Tibial nerve (tissue), 4 donors: ENCODE measurements at places on chromosomes 4 and X. TPM values are rescaled to one million over a fixed set of nuclear protein-coding genes. Genes with fewer than 3 reads are reported as not detected.

- no peak overlapping the region for H3K4me3 ChIP-seq
- H3K4me1 ChIP-seq = no peaks in the 10 kb centered on the region
- no peaks in the 10 kb centered on the region for H3K36me3 ChIP-seq
- no peaks in the 10 kb centered on the region for H3K27me3 ChIP-seq
Observed at GRCh38 chr4:41683326-41683725, 65.2 kb downstream of the PHOX2B start.

GRCh38 chr4:149831656-149832208 is 16.1 kb upstream of the IQCM start:
- H3K27ac ChIP-seq = no peak overlapping the region
- H3K36me3 ChIP-seq = no peaks in the 10 kb centered on the region
- H3K4me3 ChIP-seq = no peak overlapping the region
- no peaks in the 10 kb centered on the region for H3K4me1 ChIP-seq

DNA sequence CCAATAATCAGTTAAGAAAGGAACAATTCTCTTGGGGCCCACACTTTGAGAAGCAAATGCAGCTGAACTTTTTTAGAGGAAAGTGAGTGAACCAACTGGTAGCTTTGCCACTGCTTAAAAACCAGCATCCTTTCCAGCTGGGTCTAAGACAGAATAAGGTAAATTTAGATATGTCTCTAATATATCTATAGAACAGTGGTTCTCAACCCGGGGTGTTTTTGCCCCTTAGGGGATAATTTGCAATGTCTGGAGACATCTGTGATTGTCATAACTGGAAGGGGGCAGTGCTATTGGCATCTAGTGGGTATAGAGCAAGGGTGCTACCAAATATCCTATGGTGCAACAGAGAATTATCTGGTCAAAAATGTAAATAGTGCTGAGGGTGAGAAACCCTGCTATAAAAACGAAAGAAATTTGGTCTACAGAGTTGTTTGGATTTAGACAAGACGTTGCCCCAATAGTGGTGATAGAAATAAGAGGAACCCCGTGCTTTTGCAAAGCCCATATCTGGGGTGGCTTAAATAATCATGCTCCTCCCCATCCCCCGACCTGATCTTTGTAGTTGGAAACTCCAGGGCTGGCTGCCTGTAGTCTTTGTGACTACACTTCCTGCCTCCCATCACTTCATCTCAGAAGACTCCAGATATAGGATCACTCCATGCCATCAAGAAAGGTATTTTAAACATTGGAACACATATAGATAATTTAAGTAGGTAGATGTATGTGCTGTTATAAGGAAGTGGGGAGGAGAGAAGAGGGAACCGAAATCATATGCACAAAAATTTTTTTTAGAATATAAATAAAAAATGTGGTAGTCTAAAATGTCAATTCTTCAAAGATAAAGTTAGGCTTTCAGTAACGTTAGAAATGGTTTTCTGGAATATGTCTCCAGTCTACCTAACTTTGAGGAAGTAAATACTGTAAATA is at the start of gene TLR7:
Gene TLR7 (plus strand): TSS at position 622 of the 927 bp plus-strand sequence. CDS start 507 bp downstream, outside the sequence.
- no peak for DNase-seq
- no peak within 1 kb of the TSS for H3K4me3 ChIP-seq
- H3K36me3 ChIP-seq = no peaks in the 10 kb centered on the region
- H3K27ac ChIP-seq = no peak within 1 kb of the TSS
- no peaks in the 10 kb centered on the region for H3K27me3 ChIP-seq

DNA sequence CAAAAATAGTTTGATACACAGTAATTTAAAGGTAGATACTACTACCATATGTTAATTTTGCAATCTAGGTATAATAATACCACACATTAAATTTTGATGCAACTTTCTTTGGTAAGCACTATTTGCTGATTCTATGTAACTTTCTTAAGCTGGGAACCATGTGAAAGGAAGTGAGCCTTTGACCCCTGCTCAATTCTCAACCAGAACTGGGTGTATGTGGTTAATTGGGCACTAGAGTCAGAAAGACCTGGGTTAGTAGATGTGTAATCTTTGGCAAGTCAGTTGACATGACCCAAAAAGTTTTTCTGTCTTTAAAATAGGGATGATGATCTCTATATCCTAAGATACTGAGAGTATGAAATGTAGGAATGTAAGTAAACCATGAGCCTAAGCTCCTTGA is 22.4 kb downstream of the TLR2 start:
- no peak overlapping the region for H3K27ac ChIP-seq
- no peak for DNase-seq
- no peaks in the 10 kb centered on the region for H3K36me3 ChIP-seq
- no peaks in the 10 kb centered on the region for H3K27me3 ChIP-seq
- no peaks in the 10 kb centered on the region for H3K4me1 ChIP-seq

DNA sequence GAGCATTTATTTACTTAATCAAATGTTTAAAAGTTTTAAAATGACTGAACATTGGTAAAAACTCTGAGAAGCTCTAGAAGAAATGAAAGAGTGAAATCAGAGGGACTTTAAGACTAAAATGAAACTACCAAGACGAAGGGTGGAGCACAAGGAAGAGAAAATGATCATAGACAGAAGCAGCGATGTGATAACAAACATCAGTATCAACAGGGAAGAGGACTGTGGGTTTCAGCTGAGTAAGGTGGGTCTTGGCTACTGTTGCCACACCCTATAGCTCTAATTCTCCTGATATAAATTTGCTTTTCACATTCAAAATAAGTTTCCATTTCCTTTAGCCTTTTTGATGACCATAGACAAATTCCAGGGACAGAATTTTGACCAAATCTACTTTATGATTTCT is 18.4 kb downstream of the SOD3 start:
- DNase-seq = no peak
- H3K36me3 ChIP-seq = no peaks in the 10 kb centered on the region
- H3K27me3 ChIP-seq = no peaks in the 10 kb centered on the region

The ATP2B3 gene
- total RNA-seq = not detected
